ENCODE measurements at places on chromosomes 7 and 10.

DNA sequence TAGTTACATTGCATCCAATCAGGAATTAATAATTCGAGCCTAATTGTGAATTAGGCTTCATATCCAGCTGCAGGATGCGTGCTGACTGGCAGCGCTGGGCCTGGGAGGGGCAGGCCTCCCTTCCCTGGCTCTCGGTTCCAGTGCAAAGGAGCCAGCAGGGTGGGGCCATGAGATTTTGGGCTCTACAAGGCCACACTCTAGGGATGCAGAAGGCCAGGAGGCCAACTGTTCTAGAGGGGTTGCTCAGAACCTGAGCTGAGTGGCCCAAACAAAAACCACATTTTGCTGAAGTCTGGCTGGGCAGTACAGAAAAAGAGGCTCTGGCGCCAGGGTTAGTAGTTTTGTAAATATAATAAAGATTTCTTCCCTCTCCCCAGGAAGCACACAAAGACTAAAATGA is 72.3 kb downstream of the CLEC2L start:
- DNase-seq = no peak

GRCh38 chr7:32602470-32602869 is 107.2 kb downstream of the AVL9 start:
- no peak for DNase-seq

DNA sequence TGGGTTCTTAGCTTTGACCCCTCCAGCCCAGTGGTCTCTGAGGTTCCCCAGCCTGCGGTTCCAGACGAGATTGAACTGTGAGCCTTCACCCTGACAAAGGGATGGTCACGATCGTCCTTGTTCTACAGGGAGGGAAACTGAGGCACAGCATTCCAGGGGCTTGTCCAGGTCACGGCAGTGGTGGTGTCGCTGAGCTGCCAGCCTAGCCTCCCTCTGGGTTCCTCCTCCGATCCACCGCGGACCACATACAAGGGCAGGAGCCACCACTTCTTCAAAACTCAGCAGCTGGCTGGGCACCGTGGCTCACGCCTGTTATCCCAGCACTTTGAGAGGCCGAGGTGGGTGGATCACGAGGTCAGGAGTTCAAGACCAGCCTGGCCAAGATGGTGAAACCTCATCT is 35.8 kb downstream of the ELFN1 start:
- no peak for DNase-seq

- no peak for DNase-seq
These were observed 35.6 kb downstream of the ANKMY2 start for GRCh38 chr7:16609842-16610450.

DNA sequence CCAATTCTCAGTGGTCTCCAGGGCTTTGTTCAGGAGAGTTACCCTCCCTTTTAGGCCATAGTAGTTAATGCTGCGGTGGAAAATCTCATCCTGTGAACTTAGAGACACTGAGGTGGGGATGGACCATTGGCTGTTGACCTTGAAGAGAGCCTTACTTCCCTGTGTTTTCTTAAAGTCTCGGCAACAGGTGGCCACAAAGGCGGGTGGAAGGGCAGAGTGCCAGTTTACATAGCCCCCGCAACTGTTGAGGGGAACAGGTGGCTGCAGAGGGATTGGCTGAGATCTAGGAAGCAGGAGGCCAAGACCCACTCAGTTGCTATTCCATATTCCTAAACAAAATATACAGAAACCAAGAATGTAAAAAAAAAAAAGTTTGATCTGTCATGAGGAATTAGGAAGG is 160.6 kb downstream of the ST7 start:
- no peak for DNase-seq

GRCh38 chr7:127514499-127514898 is 70.9 kb downstream of the GCC1 start:
- DNase-seq = peak; percentile 9

- no peak for DNase-seq
These were observed 7.8 kb upstream of the TRIM56 start for GRCh38 chr7:101077303-101078086.

DNA sequence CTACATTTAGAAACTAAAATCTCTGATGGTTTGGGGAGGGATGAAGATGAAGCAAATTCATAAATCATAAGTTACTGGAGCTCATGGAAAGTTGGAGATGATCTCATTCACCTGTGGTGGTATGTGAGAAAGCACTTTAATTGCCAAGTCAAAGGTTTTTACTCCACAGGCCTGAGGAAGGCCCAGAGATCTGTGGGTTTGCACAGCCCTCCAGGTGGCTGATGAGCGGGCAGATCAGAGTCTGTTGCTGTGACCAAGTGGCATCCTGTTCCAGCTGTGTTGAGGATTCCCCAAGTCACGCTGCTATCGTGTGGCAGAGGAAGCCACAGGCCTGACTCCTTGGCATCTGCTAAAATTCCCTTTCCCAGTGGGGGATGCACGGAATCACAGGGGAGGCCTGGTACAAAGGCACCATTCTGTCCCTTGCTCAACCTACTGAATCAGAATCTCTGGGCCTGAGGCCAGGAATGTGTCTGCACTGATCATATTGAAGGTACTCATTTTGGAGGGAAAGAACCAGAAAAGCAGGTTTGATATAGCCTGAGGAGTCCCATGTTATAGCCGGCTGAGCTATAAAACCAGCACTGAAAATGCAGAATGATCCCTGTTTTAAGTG is 19.7 kb upstream of the DDC start:
- no peak for DNase-seq

Measured in fibroblast of skin of left biceps (primary cell).